ENCODE measurements at places on chromosomes 5 and 9. TPM values are rescaled to one million over a fixed set of nuclear protein-coding genes. Genes with fewer than 3 reads are reported as not detected.

Gene SPATA31A3
- total RNA-seq, result not detected

Gene CERCAM
- 5.2 TPM for total RNA-seq

Gene TMED7
- 41.8 TPM for total RNA-seq

Gene PCDHB16
- total RNA-seq, result not detected

Gene SPOCK1
- total RNA-seq, result 0.38 TPM

Gene DNAJC25
- 3.6 TPM for total RNA-seq

Gene SLC45A2
- not detected for total RNA-seq

DNA sequence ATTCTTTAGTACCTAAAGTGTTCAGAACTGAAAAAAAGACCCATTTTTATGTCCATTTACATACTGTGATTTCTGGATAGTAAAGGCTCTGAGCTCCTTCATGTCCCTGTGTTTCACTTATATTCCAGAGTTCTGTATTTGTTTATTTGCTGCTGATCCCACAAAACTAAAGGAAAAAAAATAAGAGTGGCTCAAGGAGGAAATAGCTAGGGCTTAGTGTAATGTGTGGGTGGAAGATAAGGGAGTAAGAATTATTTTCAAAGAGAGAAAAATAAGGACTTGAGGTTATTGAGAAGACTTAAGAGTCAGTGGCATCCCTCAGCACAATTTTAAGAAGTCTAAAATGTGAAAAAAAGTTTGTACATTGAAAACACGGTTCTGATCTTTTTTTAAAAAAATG, 46.0 kb downstream of the ENTREP1 start:
- peaks cover 7% of the 10 kb centered on the region for H3K27me3 ChIP-seq
- H3K27ac ChIP-seq, result no peak overlapping the region
- DNase-seq, result no peak
- no peaks in the 10 kb centered on the region for H3K36me3 ChIP-seq
- H3K4me1 ChIP-seq, result no peaks in the 10 kb centered on the region
- H3K4me3 ChIP-seq, result no peak overlapping the region

GRCh38 chr5:158634714-158635113, 465.0 kb downstream of the EBF1 start:
- H3K27me3 ChIP-seq, result peaks cover 6% of the 10 kb centered on the region
- no peak overlapping the region for H3K27ac ChIP-seq
- no peaks in the 10 kb centered on the region for H3K36me3 ChIP-seq
- H3K4me1 ChIP-seq, result no peaks in the 10 kb centered on the region
- DNase-seq, result no peak

DNA sequence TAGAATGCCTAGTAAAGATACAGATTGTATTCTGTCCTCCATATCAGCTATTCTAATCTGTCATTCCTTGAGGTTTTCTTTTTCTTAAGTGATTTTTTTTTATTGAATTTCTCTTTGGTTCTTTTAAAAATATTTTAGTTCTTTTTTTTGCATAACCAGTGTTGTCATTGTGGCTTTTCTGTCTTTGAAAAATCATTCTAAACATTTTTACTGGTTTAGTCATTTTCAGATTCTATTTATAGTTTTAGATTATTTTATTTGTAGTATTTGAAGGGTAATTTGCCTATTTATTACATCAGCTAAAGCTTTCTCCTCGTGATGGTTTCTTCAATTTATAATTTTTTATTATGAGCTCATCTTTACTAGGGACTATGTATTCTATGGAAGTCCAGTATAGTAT, 78.1 kb downstream of the NDUFAF2 start:
- no peak for DNase-seq
- H3K27ac ChIP-seq, result no peak overlapping the region
- H3K36me3 ChIP-seq, result peaks cover 2% of the 10 kb centered on the region
- no peak overlapping the region for H3K4me3 ChIP-seq
- no peaks in the 10 kb centered on the region for H3K4me1 ChIP-seq

- peaks cover 22% of the 10 kb centered on the region for H3K36me3 ChIP-seq
- peaks cover 52% of the 10 kb centered on the region for H3K4me1 ChIP-seq
- H3K27me3 ChIP-seq, result no peaks in the 10 kb centered on the region
- peak overlapping the region; percentile 96 for H3K27ac ChIP-seq
- no peak for DNase-seq
Measured at GRCh38 chr9:114588210-114588609, 641 bp downstream of the ATP6V1G1 start.

GRCh38 chr5:777756-778161, 6.8 kb downstream of the ZDHHC11B start:
- no peak overlapping the region for H3K27ac ChIP-seq
- H3K4me1 ChIP-seq, result no peaks in the 10 kb centered on the region
- no peaks in the 10 kb centered on the region for H3K36me3 ChIP-seq
- no peaks in the 10 kb centered on the region for H3K27me3 ChIP-seq

GRCh38 chr5:83441747-83442146, 29.8 kb upstream of the VCAN start:
- H3K4me1 ChIP-seq, result no peaks in the 10 kb centered on the region
- no peak overlapping the region for H3K27ac ChIP-seq
- H3K4me3 ChIP-seq, result no peak overlapping the region
- DNase-seq, result no peak
- H3K36me3 ChIP-seq, result no peaks in the 10 kb centered on the region

GRCh38 chr9:88390371-88390990, 2.2 kb downstream of the SPIN1 start:
- H3K4me1 ChIP-seq, result peaks cover 35% of the 10 kb centered on the region
- H3K27me3 ChIP-seq, result no peaks in the 10 kb centered on the region
- no peak overlapping the region for H3K27ac ChIP-seq
- peaks cover 30% of the 10 kb centered on the region for H3K36me3 ChIP-seq
- no peak for DNase-seq

- no peaks in the 10 kb centered on the region for H3K4me1 ChIP-seq
- H3K4me3 ChIP-seq, result no peak overlapping the region
- H3K27ac ChIP-seq, result no peak overlapping the region
- DNase-seq, result peak; percentile 67
- no peaks in the 10 kb centered on the region for H3K36me3 ChIP-seq
Measured at GRCh38 chr9:34403554-34404380, 27.1 kb upstream of the MYORG start.

DNA sequence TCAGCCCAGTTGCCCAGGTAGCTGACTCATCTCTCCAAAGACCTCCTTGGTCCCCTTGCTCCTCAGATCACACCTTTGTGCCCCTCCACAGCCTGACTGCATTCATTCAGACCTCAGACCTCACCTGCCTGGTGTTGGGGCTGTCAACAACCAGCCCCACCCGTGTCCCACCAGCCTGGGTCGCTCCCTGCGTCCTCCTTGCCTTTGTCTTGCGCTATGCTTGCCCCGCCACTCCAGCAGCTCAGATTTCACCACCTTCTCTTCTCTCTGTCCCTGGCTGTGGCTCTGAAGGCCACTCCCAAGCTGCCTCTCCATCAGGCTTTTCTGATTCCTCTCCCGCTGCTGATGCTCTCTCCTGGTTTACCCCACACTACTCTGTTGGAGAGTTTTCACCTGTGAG, 103.5 kb downstream of the MVB12B start:
- no peaks in the 10 kb centered on the region for H3K4me1 ChIP-seq
- no peak overlapping the region for H3K4me3 ChIP-seq
- no peak for DNase-seq
- no peaks in the 10 kb centered on the region for H3K27me3 ChIP-seq

- H3K4me1 ChIP-seq, result peaks cover 16% of the 10 kb centered on the region
- no peaks in the 10 kb centered on the region for H3K36me3 ChIP-seq
- H3K27me3 ChIP-seq, result no peaks in the 10 kb centered on the region
- peak overlapping the region; percentile 77 for H3K27ac ChIP-seq
Measured at GRCh38 chr9:129209109-129209508, 31.0 kb upstream of the IER5L start.

- H3K4me3 ChIP-seq, result no peak overlapping the region
- no peak overlapping the region for H3K27ac ChIP-seq
Measured at GRCh38 chr5:173736923-173737412, 120.5 kb upstream of the BOD1 start.

DNA sequence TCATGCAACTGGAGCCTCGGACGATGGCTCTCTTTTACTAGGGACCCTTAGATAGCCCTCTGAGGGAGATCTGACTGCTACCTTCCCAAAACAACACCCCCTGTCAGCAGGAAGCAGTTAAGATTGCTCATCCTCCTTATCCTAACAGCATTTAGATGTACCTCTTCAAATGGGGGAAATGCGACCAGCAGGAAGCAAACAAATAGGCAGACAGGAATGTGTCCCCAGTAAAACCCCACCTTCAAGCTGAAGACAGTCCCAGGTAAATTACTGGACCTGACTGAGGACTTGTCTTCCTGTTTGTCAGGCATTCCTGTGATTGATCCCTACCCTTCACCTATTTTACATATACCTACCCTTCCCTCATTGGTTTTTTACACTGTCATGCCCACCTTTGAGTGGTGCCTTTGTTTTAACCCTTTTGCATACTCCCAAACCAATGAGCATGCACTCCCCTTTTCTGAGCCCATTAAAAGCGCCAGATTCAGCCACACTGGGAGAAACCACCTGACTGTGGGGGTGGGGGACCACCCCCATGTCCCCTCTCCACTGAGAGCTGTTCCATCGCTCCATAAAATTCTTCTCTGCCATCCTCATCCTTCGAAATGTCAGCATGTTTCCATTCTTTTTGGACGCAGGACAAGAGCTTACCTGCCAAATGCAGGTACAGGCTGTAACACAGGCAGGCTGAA, 954.0 kb upstream of the CDH6 start:
- no peaks in the 10 kb centered on the region for H3K4me1 ChIP-seq
- H3K4me3 ChIP-seq, result no peak overlapping the region
- no peak for DNase-seq
- H3K27me3 ChIP-seq, result no peaks in the 10 kb centered on the region

GRCh38 chr5:172109749-172110148, 78.3 kb downstream of the STK10 start:
- H3K4me3 ChIP-seq, result no peak overlapping the region
- H3K36me3 ChIP-seq, result peaks cover 63% of the 10 kb centered on the region
- DNase-seq, result no peak
- peaks cover 68% of the 10 kb centered on the region for H3K4me1 ChIP-seq
- H3K27me3 ChIP-seq, result no peaks in the 10 kb centered on the region

DNA sequence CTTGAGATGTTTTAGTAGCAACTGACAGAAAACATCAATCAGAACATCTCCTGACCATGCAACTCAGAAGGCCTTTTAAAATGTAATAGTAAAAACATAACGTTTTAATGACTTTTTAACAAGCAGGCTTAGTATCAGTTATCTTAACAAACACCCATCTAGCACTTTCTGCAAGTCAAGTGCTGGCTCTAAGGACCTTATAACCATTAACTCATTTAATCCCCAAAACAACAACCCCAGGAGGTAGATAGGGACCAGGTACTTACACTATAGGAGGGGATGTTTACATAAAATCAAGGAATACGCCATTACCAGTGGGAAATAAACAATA, 41.8 kb downstream of the ROR2 start:
- H3K36me3 ChIP-seq, result peaks cover 3% of the 10 kb centered on the region
- no peak overlapping the region for H3K4me3 ChIP-seq
- DNase-seq, result no peak
- peaks cover 17% of the 10 kb centered on the region for H3K4me1 ChIP-seq
- no peak overlapping the region for H3K27ac ChIP-seq

DNA sequence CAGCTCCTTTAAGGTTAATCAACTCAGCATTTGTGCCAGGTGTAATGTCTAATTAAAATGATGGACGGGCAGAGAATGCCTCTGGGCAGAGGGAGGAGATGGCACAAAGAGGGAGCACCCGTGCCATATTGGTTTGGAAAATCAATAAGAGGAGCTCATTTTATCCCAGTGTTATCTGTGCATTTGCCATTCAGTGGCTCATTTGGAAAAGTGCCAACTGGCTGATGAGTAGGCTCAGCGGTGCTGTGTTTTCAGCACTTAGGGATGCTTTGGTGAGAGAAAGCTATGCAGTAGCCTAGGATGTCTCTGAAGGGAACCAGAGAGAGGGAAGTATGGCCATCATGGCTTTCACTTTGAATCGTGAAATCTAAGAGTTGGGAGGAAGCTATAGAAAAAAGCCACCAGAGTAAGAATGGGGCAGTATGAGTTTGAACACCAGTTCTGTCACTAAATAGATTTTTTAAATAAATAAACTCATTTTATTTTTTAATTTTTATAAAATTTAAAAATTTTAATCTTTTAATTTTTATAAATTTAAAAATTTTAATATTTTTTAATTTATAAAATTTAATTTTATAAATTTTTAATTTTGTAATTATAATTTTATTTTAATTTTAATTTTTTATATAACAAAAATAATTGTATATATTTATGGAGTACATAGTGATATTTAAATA, 472.8 kb downstream of the BRINP1 start:
- no peaks in the 10 kb centered on the region for H3K4me1 ChIP-seq
- H3K4me3 ChIP-seq, result no peak overlapping the region
- no peaks in the 10 kb centered on the region for H3K36me3 ChIP-seq
- no peak for DNase-seq
- no peak overlapping the region for H3K27ac ChIP-seq

DNA sequence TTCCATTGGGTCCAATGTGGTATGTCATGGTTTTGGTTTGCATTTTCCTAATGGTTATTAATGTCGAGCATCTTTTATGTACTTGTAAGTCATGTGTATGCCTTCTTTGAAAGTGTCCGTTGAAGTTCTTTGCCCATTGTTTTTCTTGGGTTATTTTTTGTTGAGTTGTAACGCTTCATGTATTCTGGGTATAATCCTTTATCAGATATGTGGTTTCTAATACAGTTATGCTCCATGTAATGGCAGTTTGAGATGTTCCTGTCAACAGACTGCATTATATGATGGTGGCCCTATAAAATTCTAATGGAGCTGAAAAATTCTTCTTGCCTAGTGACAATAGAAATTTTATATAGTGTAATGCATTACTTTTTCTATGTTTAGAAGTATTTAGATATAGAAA, 17.2 kb downstream of the RIC1 start:
- H3K4me1 ChIP-seq, result peaks cover 22% of the 10 kb centered on the region
- no peak overlapping the region for H3K27ac ChIP-seq
- no peaks in the 10 kb centered on the region for H3K27me3 ChIP-seq
- peaks cover 55% of the 10 kb centered on the region for H3K36me3 ChIP-seq
- no peak overlapping the region for H3K4me3 ChIP-seq

DNA sequence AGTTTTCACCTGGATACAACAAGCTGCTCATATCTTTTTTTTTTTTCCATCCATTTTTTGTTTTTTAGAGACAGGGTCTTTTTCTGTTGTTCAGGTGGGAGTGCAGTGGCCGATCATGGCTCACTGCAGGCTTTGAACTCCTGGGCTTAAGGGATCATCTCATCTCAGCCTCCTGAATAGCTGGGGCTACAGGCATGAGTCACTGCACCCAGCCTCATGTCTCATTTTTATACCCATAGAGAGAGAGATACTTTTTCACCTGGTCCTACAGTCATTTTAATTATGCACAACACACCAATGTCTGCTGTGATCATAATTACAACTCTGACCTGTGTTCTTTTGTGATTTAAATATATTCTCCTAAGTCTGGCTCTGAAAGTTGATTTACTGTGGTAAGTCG, 84.4 kb downstream of the KIF4B start:
- H3K4me3 ChIP-seq, result no peak overlapping the region
- no peak overlapping the region for H3K27ac ChIP-seq
- no peaks in the 10 kb centered on the region for H3K4me1 ChIP-seq

- H3K27me3 ChIP-seq, result peaks cover 19% of the 10 kb centered on the region
- no peaks in the 10 kb centered on the region for H3K36me3 ChIP-seq
- H3K4me3 ChIP-seq, result no peak overlapping the region
Measured at GRCh38 chr9:135083831-135084230, 3.6 kb upstream of the OLFM1 start.

Data from activated CD8-positive, alpha-beta memory T cell treated with anti-CD3 and anti-CD28 coated beads, Interleukin-2, amount 10 ng/mL, durations not matched to agents 7 days and 5 days (primary cell).